ENCODE measurements at places on chromosomes 7 and 10.

DNA sequence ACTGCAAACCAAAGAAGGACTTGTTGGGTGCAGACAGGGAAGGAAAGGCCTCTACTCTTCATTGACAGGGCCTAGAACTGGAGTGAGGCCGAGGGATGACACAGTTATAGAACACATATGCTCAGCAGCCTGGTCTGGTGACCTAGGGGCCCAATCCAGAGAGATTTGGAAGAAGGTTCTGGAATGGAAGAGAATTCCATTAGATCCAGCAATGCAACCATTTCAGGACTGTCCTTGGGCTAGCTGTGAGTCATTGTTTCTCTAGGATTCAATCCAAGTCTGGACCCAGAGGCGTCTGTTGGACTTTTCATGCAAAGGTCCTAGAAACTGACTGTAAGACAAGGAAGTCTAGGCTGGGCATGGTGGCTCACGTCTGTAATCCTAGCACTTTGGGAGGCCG lies 59.2 kb downstream of the WIPF3 start:
- DNase-seq = no peak

GRCh38 chr7:152909683-152910544 lies 150.4 kb downstream of the ACTR3B start:
- DNase-seq = no peak

GRCh38 chr7:128410451-128410753 lies 620 bp upstream of the IMPDH1 start:
- no peak for DNase-seq

DNA sequence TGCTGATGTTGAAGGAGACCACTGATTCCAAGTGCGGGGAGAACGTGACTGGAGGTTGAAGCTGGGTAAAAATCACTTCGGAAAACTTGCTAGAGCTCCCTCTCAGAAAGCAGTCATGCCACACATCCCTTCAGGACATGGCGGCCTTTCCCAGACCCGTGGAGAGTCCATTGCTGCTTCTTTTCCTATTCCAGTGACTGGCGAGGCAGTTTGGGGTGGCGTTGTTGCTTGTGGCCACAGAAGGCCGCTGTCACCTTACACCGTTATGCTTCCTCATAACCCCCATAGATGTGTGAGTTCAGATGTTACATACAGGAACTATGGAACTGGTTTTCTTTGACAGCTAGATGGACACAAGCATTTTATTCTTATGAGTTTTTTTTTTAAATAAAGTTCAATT lies 235.6 kb upstream of the POM121L12 start:
- DNase-seq = no peak

- no peak for DNase-seq
Measured at GRCh38 chr10:7407368-7408290, 3.2 kb downstream of the SFMBT2 start.

- no peak for DNase-seq
Measured at GRCh38 chr7:17939211-17939605, 1.1 kb downstream of the SNX13 start.

- no peak for DNase-seq
Measured at GRCh38 chr10:117609095-117609795, 66.7 kb downstream of the EMX2 start.

- DNase-seq = no peak
Measured at GRCh38 chr10:74813381-74814259, 12.8 kb upstream of the KAT6B start.
